ENCODE measurements at places on chromosomes 1 and 21. TPM values are rescaled to one million over a fixed set of nuclear protein-coding genes. Genes with fewer than 3 reads are reported as not detected.

GPR52 gene
- total RNA-seq, result 0.41 TPM

CSMD2 gene
- 0.44 TPM for total RNA-seq

LCE3D gene
- total RNA-seq, result not detected

HMGCS2 gene
- total RNA-seq, result not detected

RORC gene
- total RNA-seq, result 24.2 TPM

GRCh38 chr1:243842978-243843511, 7.0 kb downstream of the AKT3 start:
- no peak for DNase-seq

- no peak for DNase-seq
Observed at GRCh38 chr1:119632841-119633240, 15.2 kb downstream of the ZNF697 start.

GRCh38 chr1:97050506-97050905, 328.9 kb downstream of the PTBP2 start:
- no peak for DNase-seq

- DNase-seq, result no peak
Observed at GRCh38 chr1:38587766-38588165, 271.8 kb downstream of the RRAGC start.

DNA sequence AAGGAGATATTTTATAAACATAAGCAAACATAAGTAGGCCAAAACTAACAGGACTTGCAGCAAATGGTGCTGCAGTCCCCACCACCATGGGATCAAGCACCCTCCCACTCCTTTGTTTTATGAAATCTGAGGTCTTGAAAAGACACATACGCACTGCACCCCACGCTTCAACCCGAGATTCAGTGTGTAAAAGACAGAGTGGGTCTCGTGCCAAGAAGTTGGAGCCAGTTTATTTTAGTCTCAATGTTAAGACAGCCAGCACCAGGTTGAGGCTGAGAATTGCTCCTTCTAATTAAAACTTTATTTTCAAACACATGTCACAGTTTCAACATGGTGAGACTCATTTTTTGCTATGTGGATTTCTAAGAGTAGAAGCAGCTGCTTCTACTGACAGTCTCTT, 139.1 kb upstream of the TIAM1 start:
- DNase-seq, result no peak

DNA sequence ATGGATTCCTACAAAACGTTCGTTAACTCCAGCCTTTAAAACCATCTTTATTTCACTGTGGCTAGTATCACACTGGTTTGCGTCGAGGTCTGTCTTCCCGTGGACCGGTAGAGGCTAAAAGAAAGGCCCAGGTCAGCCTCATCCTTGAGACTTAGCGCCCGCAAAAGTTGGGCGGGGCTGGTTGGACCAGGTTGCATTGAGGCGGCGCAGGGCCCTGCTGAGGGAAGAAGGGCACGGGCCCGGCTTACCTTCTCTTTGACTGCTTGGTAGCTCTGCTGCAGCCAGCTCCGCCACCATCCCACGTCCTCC, 455 bp downstream of the BSDC1 start:
- DNase-seq, result no peak

DNA sequence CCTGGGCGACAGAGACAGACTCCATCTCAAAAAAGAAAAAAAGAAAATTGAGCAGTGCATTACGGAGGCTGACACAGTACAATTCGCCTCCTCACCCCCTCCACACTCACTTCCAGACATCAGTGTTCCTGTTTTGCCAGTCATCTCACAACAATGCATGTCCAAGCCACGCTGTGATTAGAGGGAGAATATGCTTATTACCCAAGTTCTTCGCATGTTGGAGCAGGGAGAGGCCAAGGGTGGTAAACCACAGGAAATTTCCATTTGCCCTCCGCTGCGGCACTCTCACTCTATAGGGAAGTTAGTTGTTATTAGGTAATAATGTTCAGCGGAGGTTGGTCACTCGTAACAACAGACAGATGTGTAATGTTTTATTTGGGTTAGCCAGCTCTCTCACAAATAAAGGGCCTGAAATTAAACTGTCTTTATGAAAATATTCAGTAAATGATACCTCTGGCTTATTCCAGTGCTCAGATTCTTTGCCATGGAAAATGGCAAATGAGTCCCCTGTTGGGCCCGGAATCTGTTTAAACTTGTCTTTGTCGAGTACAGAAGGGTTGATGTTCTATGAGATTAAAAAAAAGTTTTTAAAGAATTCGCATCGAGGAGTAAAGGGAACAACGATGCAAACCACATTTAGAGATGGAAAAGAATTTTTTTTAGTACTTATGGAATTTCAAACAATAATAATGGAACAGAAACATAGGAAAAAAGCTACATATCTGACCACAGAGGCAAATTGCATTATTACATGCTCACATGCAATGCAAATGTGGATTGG, 33.1 kb downstream of the KCNJ15 start:
- no peak for DNase-seq

GRCh38 chr1:6956488-6957159, 171.4 kb downstream of the CAMTA1 start:
- DNase-seq, result no peak

- DNase-seq, result no peak
Observed at GRCh38 chr1:22729912-22730311, 19.3 kb downstream of the EPHB2 start.

DNA sequence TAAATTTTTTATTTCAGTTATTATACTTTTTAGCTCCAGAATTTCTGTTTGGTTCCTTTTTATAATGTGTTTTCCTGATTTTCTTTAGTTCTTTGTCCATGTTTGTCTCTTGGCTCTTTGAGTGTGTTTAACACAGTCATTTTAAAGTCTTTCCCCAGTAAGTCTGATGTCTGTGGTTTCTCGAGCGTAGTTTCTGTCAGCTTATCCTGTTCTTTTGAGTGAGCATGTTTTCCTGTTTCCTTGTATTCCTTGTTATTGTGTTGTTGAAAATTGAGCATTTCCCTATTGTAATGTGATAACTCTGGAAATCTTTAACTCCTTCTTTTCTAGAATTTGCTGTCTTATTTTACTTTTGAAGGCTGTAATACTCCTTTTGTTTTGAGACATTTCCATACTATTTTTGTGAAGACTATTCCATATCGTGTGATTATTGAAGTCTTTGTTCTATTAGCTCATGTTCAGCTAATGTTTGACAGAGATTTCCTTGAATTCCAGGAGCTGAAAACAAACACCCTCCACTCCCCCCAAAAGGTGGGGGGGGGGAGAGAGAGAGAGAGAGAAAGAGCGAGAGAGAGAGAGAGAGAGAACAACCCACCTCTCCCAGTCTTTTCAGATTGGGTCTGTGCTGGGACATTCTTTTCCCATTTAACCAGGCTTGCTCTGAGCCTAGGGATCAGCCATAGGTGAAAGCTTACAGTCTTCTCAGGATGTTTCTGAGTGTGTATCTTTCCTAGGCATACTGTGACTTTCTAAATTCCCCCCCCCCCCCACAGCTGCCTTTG, 38.3 kb downstream of the SDCCAG8 start:
- no peak for DNase-seq

GRCh38 chr1:212700223-212700891, 717 bp upstream of the BATF3 start:
- DNase-seq, result peak; percentile 72

All from pancreas (tissue), 10 donors.